PC-3 (cell line): ENCODE measurements at places on chromosomes 4 and X. TPM values are rescaled to one million over a fixed set of nuclear protein-coding genes. Genes with fewer than 3 reads are reported as not detected.

The HTR2C gene
- 0.07 and 0.12 TPM in 2 replicates for total RNA-seq

The CXCL3 gene
- total RNA-seq, result 25.1 and 28.9 TPM in 2 replicates

The GJB1 gene
- total RNA-seq, result not detected in 2 replicates

The FRMD7 gene
- total RNA-seq, result 0.04 TPM in 1 of 2 replicates, not detected in the other

The MAGEB1 gene
- not detected in 2 replicates for total RNA-seq

The LPAR4 gene
- total RNA-seq, result 1.9 TPM in 1 of 2 replicates, not detected in the other

The ACE2 gene
- 0.81 and 1.2 TPM in 2 replicates for total RNA-seq

GRCh38 chr4:11821772-11822430 lies 393.2 kb upstream of the HS3ST1 start:
- DNase-seq, result no peak
- H3K27me3 ChIP-seq, result no peaks in the 10 kb centered on the region
- no peak overlapping the region for H3K27ac ChIP-seq
- H3K4me3 ChIP-seq, result no peak overlapping the region
- no peaks in the 10 kb centered on the region for H3K4me1 ChIP-seq

GRCh38 chrX:22135994-22136684 lies 104.0 kb downstream of the PHEX start:
- no peaks in the 10 kb centered on the region for H3K36me3 ChIP-seq
- DNase-seq, result peak; percentile 83
- H3K27ac ChIP-seq, result peak overlapping the region; percentile 97
- no peaks in the 10 kb centered on the region for H3K27me3 ChIP-seq
- H3K4me1 ChIP-seq, result peaks cover 29% of the 10 kb centered on the region

GRCh38 chr4:15352524-15352923 lies 75.3 kb upstream of the C1QTNF7 start:
- no peaks in the 10 kb centered on the region for H3K4me1 ChIP-seq
- H3K27ac ChIP-seq, result no peak overlapping the region
- no peak for DNase-seq
- H3K36me3 ChIP-seq, result no peaks in the 10 kb centered on the region

- peak; percentile 53 for DNase-seq
- H3K4me3 ChIP-seq, result no peak overlapping the region
- peaks cover 16% of the 10 kb centered on the region for H3K4me1 ChIP-seq
- no peaks in the 10 kb centered on the region for H3K36me3 ChIP-seq
- peak overlapping the region; percentile 28 for H3K27ac ChIP-seq
- H3K27me3 ChIP-seq, result no peaks in the 10 kb centered on the region
These were observed 32.3 kb downstream of the BBS12 start for GRCh38 chr4:122764821-122765215.

GRCh38 chrX:119381349-119381944 lies 17.7 kb upstream of the SLC25A43 start:
- no peaks in the 10 kb centered on the region for H3K36me3 ChIP-seq
- H3K4me3 ChIP-seq, result no peak overlapping the region
- no peaks in the 10 kb centered on the region for H3K4me1 ChIP-seq
- no peak overlapping the region for H3K27ac ChIP-seq
- no peaks in the 10 kb centered on the region for H3K27me3 ChIP-seq

DNA sequence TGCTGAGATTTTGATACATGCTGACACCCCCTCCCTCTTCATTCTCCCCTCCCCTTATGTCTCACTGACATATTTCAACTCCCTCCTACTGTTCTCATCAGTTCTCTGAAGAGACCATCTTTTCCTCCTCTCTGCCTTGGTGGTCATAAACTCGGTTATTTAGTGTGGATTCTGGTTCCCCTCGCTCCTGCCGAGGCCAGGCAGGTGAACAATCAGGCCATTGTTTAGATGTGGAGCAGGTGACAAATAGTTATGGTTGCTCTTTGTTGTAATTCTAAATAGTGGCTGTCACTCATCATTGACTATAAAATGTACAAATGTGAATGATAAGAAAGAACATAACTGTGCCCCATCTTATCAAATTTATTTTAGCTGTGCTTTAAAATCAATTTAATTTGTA lies 324.6 kb downstream of the BCOR start:
- H3K4me1 ChIP-seq, result peaks cover 16% of the 10 kb centered on the region; the same call in 1 of the 2 replicates
- no peak for DNase-seq
- no peaks in the 10 kb centered on the region for H3K27me3 ChIP-seq
- no peak overlapping the region for H3K27ac ChIP-seq
- no peak overlapping the region for H3K4me3 ChIP-seq

DNA sequence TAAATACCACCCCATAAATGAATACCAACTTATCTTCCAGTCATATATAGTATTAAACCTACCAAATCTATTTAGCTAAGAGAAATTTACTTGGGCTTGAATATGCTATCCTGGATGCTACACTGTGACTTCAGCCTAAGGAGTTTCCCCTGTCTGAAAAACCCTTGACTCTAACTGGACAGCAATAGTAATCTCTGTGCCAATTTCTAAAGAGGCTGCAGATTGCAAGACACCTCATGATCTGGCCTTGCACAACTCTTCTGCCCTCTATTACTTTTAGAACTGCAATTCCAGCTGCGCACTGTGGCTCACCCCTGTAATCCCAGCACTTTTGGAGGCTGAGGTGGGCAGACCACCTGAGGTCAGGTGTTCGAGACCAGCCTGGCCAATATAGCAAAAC lies 371.5 kb downstream of the KCNIP4 start:
- peaks cover 13% of the 10 kb centered on the region; the same call in 1 of the 2 replicates for H3K27me3 ChIP-seq
- no peak overlapping the region for H3K4me3 ChIP-seq
- no peaks in the 10 kb centered on the region for H3K4me1 ChIP-seq
- H3K27ac ChIP-seq, result no peak overlapping the region

- H3K27ac ChIP-seq, result no peak overlapping the region
- H3K36me3 ChIP-seq, result no peaks in the 10 kb centered on the region
- H3K4me3 ChIP-seq, result no peak overlapping the region
- H3K4me1 ChIP-seq, result peaks cover 19% of the 10 kb centered on the region
- no peak for DNase-seq
These were observed 40.4 kb downstream of the MAP7D3 start for GRCh38 chrX:136210806-136211205.

DNA sequence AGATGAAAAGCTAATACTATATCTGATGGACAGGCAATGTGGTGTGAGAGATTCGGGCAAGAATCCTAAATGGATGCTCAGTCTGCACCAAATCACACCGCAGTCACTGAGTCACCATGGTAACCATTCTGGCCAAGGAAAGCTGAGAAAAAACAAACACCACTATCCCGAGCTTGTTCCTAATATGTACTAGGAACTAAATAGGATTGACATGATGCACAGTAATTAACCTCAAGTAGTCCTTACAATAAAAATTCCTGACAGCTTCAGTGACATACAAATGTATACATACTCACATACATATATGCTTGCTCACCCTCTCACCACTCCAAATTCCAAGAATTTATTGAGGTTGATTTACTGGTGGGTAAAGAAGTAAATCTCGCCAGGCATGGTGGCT lies 1.1 kb upstream of the RAB40A start:
- peaks cover 3% of the 10 kb centered on the region; the same call in 1 of the 2 replicates for H3K4me1 ChIP-seq
- H3K4me3 ChIP-seq, result no peak overlapping the region
- H3K27ac ChIP-seq, result no peak overlapping the region
- H3K27me3 ChIP-seq, result no peaks in the 10 kb centered on the region
- H3K36me3 ChIP-seq, result no peaks in the 10 kb centered on the region

DNA sequence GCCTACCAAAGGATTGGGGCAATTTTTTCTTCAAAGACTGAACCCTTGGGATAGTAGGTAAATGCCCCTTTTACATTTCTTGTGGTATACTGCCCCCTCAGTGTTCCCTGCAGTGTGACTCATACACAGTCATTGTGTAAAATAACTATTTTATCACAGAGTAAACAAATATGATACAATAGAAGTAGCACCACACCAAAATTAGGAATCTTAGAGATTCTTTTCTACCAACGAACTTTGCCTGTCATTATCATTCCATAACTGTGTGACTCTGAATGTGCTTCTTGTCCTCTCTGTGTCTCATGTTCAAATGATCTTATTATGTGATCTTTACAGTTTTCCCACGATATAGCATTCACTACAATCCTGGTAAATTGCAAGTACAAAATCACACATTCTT lies 517.0 kb downstream of the ZIC3 start:
- peak; percentile 87 for DNase-seq

DNA sequence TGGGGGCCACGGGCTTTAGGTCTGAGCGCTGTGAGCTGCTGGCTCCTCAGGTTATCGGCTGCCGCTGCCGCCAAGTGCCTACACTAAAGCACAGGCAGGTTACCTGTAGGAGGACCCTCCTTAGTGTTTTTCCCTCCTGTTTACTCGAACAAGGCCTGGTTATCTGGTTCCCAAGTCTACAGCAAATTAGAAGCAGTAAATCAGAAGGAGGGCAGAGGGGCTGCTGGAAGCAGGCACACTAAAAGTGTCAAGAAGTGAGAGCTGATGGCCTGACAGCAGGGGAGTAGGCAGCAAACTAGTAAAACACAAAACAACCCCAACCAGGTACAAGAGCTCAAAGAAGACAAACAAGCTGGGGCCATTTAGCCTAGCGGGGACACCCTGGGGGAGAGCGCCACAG lies 125.0 kb upstream of the PJA1 start:
- DNase-seq, result no peak
- no peaks in the 10 kb centered on the region for H3K27me3 ChIP-seq
- H3K4me1 ChIP-seq, result no peaks in the 10 kb centered on the region
- H3K36me3 ChIP-seq, result no peaks in the 10 kb centered on the region
- no peak overlapping the region for H3K4me3 ChIP-seq
- H3K27ac ChIP-seq, result no peak overlapping the region

- H3K27me3 ChIP-seq, result no peaks in the 10 kb centered on the region
- no peak overlapping the region for H3K4me3 ChIP-seq
- DNase-seq, result no peak
- no peak overlapping the region for H3K27ac ChIP-seq
- H3K36me3 ChIP-seq, result no peaks in the 10 kb centered on the region
These were observed 226.9 kb downstream of the ARHGAP24 start for GRCh38 chr4:85701861-85702321.

DNA sequence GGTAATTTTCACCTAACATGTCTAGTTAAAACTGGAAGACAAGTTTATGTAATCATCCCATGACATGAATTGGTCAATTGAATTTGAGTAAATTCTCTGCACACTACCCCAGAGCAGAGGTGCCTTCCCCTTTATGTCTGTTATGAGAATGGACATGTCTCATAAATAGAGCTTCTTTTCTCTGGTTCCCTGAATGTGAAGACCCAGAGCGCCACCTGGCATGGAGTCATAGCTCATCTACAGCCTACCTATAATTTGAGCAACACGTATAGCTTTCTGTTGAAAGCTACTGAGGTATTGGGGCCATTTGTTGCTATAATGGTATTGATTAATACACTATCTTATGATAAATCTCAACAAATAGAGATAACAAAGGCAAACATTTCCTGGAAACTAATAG lies 626.5 kb upstream of the GALNTL6 start:
- no peaks in the 10 kb centered on the region for H3K27me3 ChIP-seq
- H3K36me3 ChIP-seq, result no peaks in the 10 kb centered on the region; the same call in 1 of the 2 replicates
- no peak overlapping the region for H3K27ac ChIP-seq
- no peak overlapping the region for H3K4me3 ChIP-seq
- DNase-seq, result no peak

DNA sequence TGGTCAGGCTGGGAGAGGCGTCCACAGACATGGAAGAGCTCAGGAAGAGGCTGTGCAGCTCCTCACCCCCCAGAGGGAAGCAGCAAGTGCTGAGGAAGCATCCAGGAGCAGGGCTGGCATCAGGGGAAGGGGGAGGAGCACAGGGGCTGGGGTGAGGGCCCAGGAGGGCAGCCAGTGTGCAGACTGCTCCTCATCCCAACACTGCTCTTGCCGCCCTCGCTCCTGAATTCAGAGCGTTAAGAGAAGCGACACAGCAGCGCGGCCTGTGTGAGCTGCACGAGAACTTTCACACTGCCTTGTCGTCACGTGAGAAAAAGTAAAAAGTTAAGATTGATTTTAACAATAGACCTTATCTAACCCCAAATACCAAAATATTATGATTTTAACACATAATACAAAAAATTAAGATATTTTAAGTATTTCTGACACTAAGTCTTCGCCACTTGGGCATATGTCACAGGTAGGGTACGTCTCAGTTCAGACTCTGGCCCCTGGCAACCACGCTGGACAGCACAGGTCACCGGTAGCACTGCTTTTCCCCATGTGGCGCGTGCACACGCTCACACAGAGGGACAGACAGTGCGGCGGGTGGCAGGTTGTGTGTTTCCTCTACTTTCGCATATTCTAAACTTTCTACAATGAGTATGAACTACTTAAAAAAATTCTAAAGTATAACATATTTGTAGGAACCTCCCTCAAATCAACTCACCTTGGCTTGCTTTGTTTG lies 19.7 kb downstream of the NOP14 start:
- H3K4me3 ChIP-seq, result no peak overlapping the region
- peaks cover 33% of the 10 kb centered on the region for H3K36me3 ChIP-seq
- no peaks in the 10 kb centered on the region for H3K4me1 ChIP-seq
- no peak for DNase-seq
- H3K27ac ChIP-seq, result no peak overlapping the region

DNA sequence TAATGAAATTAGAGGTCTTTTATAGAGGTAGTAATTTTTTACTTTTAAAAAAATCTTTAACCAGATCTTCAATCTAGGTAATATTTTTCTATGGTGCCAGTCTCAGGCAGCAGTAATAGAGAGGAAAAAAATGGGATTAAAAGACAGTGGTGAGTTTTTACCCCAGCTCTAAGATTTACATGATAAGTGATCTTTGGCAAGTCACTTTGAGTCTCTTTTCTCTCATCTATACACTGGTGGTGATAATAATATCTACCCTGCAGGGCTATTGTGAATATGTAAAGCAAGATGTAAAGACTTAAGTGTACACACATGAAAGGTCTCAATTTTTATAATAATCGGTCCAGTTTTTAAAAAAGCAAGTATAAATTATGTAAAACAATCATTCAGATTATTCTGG lies 786.2 kb upstream of the POU3F4 start:
- no peak overlapping the region for H3K27ac ChIP-seq
- H3K4me1 ChIP-seq, result peaks cover 16% of the 10 kb centered on the region
- no peak overlapping the region for H3K4me3 ChIP-seq
- H3K27me3 ChIP-seq, result no peaks in the 10 kb centered on the region
- no peaks in the 10 kb centered on the region for H3K36me3 ChIP-seq

DNA sequence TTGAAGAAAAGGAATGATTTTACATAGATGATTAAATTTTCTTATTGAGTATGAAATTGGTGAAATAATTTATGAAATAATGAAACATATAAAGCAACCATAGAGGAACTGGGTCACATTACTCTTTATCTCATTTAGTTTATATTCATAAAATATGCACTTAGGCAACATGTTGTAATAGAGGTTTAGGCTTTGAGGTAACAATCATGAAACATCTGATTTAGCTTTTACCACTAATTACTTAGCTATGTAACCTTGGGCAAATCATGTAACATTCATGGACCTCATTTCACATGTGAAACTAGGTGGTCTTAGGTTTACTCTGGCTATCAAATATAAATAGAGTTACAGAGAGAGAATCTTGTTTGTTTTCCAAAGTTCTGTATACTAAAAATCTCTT lies 54.5 kb upstream of the SMARCA5 start:
- H3K4me3 ChIP-seq, result no peak overlapping the region
- DNase-seq, result no peak
- H3K36me3 ChIP-seq, result no peaks in the 10 kb centered on the region
- H3K27ac ChIP-seq, result no peak overlapping the region
- no peaks in the 10 kb centered on the region for H3K4me1 ChIP-seq

GRCh38 chrX:31609130-31609529 lies 537.3 kb upstream of the FTHL17 start:
- no peak overlapping the region for H3K27ac ChIP-seq
- no peaks in the 10 kb centered on the region for H3K36me3 ChIP-seq
- peak; percentile 1 for DNase-seq
- no peaks in the 10 kb centered on the region for H3K4me1 ChIP-seq
- H3K27me3 ChIP-seq, result no peaks in the 10 kb centered on the region
